Chondrocyte (in vitro differentiated cells): ENCODE measurements at places on chromosomes 12 and 14. TPM values are rescaled to one million over a fixed set of nuclear protein-coding genes. Genes with fewer than 3 reads are reported as not detected.

DNA sequence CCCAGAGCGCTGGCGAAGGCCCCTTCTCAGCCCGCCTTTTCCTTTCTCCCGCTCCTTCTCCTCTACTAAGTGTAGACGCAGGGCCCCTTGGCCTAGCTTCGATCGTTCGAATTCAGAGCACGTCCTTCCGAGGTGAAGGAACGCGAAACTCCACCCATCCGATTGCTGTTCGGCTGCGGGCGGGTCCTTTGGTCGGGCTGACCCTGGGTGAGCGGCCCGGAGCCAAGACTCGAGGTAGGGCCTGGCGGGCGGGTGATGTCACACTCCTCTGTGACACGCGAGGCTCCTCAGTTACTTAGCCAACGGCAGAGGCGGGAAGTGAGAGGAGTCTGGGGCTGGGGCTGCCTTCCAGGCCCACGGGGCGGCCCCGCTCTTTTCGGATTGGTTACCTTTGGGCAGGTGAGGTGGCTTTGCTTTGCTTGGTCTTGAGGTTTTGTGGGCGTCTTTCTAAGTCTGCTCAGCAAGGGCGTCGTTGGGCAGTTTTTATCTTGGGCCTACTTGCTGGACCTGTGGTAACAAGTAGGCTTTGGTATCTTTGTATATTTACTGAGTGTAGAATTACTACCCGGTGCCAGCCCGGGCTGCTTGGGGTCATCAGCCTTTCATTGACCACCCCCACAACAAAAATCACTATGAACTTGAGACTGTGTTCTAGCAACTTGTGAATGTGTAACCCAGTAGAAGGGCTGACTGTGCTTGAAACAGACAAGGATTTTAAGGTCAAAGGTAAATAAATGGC, 694 bp downstream of the TMBIM6 start:
- peak; percentile 96 for DNase-seq

- no peak for DNase-seq
Measured at GRCh38 chr12:22881878-22882385, 257.0 kb downstream of the ETNK1 start.

- no peak for DNase-seq
Measured at GRCh38 chr14:90760591-90761316, 55.5 kb downstream of the TTC7B start.

GRCh38 chr12:83477696-83478095, 791.0 kb downstream of the TMTC2 start:
- DNase-seq = no peak

DNA sequence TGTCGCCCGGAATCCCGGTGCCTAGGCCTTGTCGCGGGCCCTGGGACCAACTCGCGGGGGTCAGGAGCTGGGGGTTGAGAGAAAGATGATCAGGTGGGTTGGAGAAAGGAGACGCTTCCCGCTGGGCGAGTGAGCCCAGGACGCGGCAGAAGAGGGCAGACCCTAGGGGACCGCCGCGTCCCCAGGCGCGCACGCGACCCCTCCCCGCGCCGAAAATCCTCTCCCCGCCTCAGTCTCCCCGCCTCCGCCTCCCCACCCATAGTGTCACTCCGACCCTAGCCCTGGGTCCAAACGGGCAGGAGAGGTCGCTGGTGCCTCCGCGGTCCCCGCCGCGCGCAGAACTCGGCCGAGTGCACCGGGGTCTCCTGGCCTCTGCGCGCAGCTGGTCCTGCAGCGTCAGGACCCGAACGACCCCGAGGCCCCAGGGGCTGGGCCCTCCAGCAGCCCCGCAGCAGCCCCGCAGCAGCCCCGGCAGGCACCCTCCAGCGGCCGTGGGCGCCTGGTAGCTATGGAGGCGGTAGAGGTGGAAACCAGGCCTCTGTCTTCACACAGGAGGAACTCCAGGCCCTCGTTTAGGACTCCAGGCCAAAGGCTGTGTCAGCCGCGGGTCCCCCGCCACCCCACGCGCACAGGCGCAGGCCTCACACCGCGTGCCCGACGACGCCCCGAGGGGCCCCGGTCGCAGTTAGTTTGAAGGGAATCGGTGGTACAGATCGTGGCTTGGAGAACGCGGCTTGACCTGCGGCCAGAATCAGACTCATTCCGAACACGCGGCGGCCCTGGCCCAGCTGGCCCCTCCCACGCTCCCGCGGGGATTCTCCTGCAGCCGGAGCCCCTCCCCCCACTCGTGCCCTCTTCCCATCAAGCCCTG, 60.1 kb upstream of the EIF5 start:
- no peak for DNase-seq

GRCh38 chr12:121036810-121037326, 2.2 kb downstream of the OASL start:
- no peak for DNase-seq

DNA sequence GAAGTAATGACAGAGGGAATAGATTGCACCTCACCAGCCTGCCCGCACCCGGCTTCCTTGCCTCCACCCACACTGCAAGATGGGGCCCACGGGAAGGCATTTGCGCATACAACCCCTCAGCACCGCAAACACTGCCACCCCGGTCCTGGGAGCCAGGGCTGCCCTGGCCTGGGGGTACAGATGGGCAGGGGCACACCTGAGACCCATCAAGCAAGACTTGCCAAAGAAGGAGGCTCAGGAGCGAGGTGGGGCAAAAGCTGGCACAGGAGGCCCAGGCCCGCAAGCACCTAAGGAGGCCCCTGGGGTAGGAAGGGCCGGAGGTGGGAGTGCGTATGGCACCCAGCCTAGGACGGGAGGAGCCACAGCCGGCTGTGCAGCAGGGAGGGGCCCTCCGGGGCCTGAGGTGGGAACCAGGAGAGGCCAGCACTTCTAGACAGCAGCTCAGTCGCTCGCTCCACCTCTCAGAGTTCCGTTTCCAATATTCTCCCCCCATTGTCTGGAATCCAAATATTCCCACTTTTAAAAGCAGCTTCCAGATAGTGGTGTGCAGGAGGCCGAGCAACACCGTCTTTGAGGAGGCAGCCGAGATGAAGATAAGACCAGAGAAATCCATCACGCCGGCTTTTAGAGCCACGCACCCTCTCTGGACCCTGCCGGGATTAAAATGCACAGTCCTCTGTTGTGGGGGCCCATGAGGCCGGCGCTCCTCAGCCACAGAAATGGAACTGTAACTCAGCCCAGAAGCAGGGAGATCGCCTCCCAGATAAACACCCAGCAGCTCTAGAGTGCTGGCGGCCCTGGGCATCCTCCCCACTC, 12.2 kb upstream of the C14orf180 start:
- DNase-seq = no peak

GRCh38 chr12:51836041-51836826, 12.3 kb downstream of the FIGNL2 start:
- DNase-seq = no peak

DNA sequence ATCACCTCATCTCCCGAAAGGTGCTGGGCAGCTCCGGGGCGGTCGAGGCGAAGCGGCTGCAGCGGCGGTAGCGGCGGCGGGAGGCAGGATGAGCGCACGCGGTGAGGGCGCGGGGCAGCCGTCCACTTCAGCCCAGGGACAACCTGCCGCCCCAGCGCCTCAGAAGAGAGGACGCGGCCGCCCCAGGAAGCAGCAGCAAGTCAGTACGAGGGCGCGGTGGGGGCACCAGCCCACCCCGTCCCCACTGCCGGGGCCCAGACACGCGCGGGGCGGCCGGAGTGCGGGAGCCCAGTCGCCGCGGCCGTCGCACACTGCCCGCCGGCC, 862 bp downstream of the HMGA2 start:
- DNase-seq = no peak

DNA sequence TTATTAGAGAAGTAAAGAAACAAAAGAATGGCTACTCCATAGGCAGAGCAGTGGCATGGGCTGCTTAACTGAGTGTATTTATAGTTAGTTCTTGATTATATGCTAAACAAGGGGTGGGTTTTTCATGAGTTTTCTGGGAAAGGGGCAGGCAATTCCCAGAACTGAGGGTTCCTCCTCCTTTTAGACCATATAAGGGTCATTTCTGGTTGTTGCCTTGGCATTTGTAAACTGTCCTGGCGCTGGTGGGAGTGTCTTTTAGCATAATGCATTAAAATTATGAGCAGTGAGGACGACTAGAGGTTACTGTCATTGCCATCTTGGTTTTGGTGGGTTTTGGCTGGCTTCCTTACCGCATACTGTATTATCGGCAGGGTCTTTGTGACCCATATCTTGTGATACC, 40.1 kb downstream of the CCDC60 start:
- no peak for DNase-seq

DNA sequence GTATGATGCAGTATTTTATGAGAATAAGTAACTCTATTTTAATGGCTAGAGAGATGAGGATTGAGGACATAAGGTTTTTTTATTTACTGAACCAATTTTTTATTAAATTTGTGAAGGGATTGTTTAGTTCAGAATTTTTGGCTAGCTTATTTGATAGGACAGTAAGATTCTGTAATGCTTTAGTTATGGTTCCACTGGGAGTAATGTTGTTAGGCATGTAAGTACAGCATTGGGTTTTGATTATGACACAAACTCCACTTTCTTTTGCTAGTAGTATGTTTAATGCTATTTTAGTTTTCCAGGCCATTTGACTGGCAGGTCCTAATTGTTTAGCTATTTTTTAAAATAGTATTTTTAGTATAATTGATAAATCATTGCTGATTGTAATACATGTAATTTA, 33.8 kb upstream of the LRRC10 start:
- DNase-seq = no peak

DNA sequence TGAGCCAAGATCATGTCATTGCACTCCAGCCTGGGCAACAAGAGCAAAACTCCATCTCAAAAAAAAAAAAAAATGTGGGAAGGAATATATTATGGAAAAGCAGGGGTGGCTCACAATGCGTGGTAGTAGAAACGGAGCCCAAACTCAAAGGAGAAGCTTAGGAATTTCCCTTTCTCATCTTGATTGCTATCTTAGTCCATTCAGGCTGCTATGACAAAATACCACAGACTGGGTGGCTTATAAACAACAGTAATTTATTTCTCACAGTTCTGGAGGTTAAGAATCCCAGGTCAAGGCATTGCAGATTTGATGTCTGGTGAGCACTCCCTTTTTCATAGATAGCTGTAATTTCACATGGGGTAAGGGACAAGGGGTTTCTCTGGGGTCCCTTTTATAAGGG, 153.8 kb upstream of the KRR1 start:
- no peak for DNase-seq

GRCh38 chr12:69149270-69149669, 90.1 kb upstream of the CPSF6 start:
- no peak for DNase-seq

DNA sequence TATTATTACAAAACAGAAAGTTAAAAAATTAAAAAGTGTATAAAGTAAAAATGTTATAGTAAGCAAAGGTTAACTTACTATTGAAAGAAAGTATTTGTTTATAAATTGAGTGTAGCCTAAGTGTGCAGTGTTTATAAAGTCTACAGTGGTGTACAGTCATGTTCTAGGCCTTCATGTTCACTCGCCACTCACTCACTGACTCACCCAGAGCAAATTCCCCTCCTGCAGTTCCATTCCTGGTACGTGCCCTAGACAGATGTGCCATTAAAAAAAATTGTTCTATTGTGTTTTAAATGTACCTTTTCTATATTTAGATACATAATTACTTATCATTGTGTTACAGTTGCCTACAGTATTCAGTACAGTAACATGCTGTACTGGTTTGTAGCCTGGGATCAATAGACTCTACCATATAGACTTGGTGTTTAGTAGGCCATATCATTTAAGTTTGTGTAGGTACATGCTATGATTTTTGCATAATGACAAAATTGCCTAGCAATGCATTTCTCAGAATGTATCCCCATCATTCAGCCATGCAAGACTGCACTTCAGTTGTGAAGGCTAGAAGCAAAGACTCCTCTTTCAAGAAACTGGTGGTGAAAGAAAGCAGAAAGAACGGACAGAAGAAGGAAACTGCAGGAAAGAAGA, 100.6 kb downstream of the DACT1 start:
- no peak for DNase-seq

- DNase-seq = no peak
Measured at GRCh38 chr14:93368996-93369712, 22.2 kb downstream of the COX8C start.

GRCh38 chr14:38389681-38390080, 133.8 kb upstream of the CLEC14A start:
- no peak for DNase-seq

GRCh38 chr12:26238341-26239121, 43.2 kb downstream of the SSPN start:
- no peak for DNase-seq

DNA sequence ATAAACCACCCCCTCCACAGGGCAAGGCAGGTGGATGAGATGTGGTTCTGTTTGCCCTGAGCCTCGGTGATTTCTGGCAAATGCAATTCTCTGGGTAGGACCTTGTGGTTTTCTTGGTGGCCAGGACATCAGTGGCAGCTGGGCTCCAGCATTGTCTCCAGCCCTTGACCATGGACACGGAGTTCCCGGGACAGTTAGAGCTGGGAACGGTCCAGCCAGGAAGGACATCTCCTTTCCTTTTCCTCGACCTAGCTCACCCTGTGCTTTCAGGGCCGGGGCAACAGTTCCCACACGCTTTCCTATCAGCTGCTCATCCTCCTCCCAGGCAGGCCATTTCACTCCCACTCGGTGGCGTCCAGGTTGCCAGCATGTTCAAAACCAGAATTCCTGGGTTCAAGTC, 9.2 kb downstream of the SERPINA4 start:
- DNase-seq = no peak

DNA sequence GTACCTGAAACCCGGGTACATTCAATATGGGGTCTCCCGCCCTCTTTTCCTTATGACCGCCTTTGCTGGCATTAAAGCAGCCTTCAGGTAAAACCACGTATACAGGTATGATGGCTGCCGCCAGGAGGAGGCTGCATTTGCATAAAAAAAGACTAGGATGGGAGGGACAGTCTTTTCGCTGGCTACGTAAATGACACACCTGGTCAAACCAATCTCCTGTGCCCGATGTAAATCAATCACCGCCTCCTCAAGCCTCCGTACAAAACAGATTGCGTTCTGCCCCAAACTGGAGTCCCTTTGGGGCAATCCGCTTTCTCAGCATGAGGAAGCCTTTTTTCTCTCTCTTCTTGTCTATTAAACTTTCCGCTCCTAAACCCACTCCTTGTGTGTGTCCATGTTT, 8.1 kb upstream of the ALDH1L2 start:
- DNase-seq = no peak

DNA sequence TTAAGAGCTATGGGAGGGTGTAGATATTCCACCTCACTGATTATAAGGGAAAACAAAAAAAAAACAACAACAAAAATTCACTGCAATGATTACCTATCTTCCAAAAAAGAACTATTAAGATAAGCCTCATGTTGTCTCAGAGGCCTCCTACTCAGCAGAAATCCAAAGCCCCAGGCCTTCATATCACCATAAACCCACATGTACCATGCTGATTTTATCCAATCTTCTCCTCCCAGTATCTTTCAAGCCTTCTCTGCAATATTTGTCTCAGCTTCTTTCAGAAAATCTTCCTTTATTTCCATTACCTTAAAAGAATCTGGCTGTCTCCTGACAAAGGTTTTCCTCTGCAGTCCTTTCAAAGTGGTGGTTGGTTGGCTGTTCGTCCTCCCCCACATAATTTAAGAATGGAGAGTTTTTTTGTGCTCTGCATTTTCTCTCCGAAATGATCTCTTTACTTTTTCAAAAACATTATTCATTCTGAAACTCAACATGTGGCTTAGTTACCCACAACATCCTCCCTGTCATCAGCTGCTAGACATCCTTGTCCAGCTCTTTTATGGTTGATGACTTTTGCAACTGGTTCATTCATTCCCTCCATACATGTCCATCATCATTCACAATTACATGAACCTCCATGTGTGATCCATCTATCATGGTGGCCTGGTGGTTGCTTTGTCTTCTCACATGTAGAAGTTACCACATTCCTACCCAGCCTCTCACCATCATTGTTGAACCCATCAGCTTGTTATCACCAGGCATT, 2.9 kb upstream of the EPYC start:
- no peak for DNase-seq

- no peak for DNase-seq
Measured at GRCh38 chr12:124869059-124869665, 5.5 kb upstream of the SCARB1 start.

- DNase-seq = no peak
Measured at GRCh38 chr12:42691991-42692557, 102.5 kb upstream of the PRICKLE1 start.

TIMELESS gene
- 11.7 to 21.0 TPM (median 12.1 TPM) in 3 replicates for total RNA-seq
